Left ventricle myocardium superior (tissue), 1 donor: ENCODE measurements at places on chromosomes 3 and 15. TPM values are rescaled to one million over a fixed set of nuclear protein-coding genes. Genes with fewer than 3 reads are reported as not detected.

DNA sequence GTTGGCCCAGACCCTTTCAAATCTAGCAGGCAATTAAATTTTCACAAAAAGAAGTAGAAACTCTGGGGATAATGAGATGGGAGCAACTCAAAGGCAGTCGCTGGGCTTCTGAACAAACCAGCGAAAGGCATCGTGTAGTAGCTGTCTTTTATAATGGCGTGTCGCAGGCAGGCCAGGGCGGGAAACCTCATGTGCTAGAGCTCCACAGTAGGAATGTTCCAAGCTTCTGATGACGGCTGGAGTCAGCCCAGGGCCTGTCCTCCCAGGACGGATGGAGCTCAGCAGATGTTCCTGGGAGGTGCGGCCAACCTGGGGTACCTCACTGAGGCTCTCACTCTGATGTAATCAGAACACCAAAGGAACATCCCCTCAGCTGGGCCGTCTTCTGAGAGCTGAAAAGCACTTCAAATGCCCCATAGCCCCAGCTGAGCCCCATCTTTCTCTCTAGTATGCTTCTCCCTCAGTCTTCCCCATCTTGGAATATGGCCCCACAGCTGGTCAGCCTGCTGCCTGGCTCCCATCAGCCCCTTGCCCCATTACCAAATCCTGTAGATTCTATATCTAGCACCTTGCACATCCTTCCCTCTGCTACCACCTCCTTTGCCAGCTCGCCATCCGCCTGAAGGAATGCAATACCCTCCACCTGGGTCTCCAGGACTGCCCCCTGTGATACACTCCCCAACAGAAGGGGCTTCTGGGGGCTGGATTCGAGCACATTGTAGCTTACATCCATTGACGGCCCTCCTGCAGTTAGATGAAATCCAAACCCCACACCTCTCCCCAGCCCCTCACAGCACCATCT lies 54.9 kb upstream of the ATP2B2 start:
- no peak for DNase-seq

DNA sequence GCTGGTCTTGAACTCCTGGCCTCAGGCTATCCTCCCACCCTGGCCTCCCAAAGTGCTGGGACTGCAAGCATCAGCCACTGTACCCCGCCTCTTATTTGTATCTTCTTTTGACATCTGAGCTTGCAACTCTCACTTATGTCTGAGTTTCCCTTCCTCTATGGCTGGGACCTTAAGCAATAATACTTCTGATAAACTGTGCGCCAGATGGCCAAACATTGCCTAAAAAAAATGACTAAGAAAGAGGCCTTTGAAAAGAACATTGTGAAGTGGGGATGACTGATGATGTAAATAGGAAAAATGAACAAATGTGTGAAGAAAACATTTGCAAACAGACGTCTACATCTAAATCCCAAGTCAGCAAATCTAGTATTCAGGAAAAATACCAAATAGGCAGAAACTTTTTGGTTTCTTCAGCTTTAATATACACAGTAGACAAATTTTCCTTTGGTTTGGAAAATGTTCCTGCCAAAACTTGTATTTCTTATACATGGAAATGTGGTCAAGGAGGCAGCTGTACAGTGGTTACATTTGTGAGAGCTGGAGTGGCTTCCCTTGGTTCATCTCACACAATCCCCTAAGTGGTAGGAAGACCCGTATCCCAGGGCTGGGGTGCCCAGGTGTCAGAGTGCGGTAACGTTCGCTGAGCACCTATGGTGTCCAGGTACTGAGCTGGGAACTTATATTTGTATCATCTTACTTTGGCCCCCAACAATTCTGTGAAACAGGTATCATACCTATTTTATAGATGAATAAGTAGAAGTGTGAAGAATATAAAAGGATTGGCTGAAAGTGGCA lies 11.6 kb upstream of the TFRC start:
- no peak for DNase-seq

GRCh38 chr15:101723171-101723873 lies 951 bp downstream of the TARS3 start:
- DNase-seq: no peak

- DNase-seq: no peak
Observed at GRCh38 chr3:47228088-47228487, 54.5 kb downstream of the KIF9 start.

DNA sequence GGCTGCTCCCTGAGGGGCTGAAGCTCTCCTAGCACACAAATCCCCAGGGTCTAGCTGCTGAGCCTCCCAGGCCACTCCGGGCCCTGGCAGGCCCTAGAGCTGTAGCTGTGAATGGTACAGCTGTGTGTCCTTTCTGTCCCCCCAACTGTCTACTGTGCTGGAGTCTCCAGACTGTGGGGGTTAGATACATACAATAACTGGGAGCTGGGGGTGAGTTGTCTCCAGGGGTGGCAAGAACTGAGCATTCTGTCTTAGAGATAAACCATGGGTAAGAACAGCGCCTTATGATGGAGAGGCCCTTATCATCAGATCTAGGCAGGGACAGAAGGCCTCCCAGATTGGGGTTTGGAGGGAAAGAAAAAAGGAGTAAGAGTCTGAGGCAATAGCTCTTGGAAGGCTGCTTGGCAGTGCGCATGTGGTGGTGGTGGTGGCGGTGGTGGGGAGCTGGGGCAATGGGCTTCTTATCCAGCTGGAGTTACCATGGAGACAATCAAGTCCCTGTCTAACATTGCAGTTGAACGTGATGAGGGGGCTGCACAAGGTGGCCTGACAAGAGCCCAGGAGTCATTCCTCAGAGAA lies 3.6 kb downstream of the CYB561D2 start:
- DNase-seq: no peak

DNA sequence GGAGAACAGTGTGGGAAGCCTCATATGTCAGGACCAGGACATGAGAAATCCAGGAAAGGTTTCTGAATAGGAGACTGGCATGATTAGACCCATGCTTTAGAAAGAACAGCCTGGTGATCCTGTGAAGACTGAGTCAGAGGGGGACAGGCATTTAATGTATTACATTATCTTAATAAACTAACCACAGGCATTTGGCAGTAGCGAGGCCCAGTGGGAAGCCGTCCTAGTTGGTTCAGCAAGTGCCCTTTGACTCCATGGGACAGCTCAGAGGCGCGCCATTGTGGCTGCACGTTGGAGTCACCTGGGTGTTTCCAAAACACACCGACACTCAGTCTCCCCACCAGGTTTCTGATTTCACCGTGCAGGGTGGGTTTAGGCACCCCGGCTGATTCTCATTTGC lies 90.5 kb upstream of the DGKG start:
- DNase-seq: no peak

GRCh38 chr15:93372208-93372864 lies 283.3 kb upstream of the RGMA start:
- no peak for DNase-seq

GRCh38 chr3:70546679-70547078 lies 234.2 kb upstream of the MDFIC2 start:
- no peak for DNase-seq

- DNase-seq: no peak
Observed at GRCh38 chr3:134655706-134656105, 4.9 kb upstream of the KY start.

DNA sequence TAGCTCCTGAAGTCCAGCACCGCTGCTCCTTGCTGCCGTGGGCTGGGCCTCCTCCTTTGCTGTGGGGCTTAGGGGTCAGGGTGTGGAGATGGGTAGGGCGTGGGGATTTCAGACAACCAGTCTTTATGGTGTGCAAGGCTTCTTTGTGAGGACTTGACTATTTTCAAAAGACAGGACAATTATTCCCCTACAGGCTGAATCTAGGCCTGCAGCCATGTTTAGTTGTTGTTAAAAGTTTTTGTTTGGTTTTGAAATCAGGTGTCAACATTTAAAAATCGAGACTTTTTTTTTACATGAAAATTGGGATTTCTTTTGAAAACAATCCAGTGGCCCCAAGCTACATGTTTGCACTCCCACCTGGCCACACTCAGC lies 10.6 kb downstream of the RPL32 start:
- no peak for DNase-seq

DNA sequence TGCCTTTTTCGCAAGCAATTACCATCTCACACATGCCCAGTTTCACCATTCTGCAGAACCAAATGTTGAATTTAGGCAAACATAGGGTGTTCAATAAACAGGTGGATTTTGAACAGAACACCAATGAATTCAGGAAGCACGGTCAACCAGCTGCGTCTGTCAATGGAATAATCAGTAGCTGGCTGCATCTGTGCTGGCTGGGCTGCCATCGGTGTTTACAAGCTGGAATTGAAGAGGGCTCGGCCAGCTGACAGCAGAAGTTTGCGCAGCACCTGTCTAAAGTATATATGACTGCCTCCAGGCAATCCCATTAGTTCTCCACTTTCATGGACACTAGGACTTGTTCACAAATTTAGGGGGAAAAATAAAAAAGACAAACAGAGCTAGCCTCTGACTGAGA lies 996.4 kb upstream of the CFAP20DC start:
- DNase-seq: no peak

The UBL7 gene
- total RNA-seq: 55.1 TPM

The CLDN1 gene
- total RNA-seq: 1.4 TPM

The GPR149 gene
- total RNA-seq: not detected
